ENCODE measurements at places on chromosomes 16 and 17. TPM values are rescaled to one million over a fixed set of nuclear protein-coding genes. Genes with fewer than 3 reads are reported as not detected.

Gene LDHD
- 0.34 TPM for total RNA-seq

Gene CCL8
- not detected for total RNA-seq

Gene ULK2
- 9.5 TPM for total RNA-seq

Gene C1QL1
- 1.0 TPM for total RNA-seq

Gene KRTAP2-2
- not detected for total RNA-seq

Gene KRT33B
- not detected for total RNA-seq

Gene ARHGAP23
- total RNA-seq = 49.5 TPM

Gene AIPL1
- total RNA-seq = not detected

Gene ACSM2B
- total RNA-seq = not detected

Gene IGF2BP1
- 10.3 TPM for total RNA-seq

Gene MYH11
- not detected for total RNA-seq

All from bronchus fibroblast of lung (primary cell).